ENCODE measurements at places on chromosomes 7 and 10.
A peak's percentile ranks its signal among the peaks of the same experiment; 100 is the strongest.

DNA sequence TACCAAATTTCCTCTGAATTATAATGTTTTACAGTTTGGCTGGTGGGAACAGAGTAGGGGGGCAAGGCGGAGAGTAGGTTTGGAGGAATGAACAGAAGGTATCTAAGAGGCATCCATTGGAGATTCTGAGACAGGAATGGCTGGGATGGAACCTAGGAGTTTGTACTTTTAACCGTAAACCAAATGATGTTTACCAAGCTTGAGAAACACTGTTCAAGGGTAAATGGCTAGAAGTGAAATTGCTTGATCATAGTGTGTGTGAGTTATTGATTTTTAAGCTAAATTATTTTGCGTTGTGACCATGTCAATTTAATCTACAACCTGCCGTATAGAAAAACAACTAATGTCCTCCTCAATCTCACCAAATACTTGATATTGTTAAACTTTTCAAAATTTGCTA is 306.4 kb upstream of the PHYHIPL start:
- DNase-seq, result no peak

- no peak for DNase-seq
These were observed 10.5 kb upstream of the ZNF212 start for GRCh38 chr7:149228831-149229471.

- DNase-seq, result peak; percentile 40
These were observed 64.8 kb upstream of the DNAJB6 start for GRCh38 chr7:157271991-157272324.

DNA sequence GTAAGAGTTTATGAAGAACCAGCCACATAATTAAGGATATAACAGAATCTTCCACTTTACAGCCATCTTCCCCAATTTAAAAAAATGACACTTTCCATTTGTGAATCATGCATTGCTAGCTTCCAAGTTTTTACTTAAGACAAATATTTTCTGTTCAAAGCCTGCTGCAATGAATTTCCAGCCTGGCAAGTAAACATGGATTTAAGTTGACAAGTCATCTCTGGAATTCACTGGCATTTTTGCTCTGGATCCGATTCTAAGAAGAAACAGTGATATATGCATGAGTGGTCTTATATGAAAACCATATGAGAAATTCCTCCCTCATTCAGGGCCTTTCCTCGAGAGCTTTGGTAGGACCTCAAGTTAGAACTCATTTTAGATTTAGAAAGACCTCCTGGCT is 116.1 kb upstream of the CDCA7L start:
- no peak for DNase-seq

GRCh38 chr7:87075671-87076404 is 16.4 kb upstream of the ELAPOR2 start:
- DNase-seq, result no peak

- no peak for DNase-seq
These were observed 165.3 kb downstream of the TRIL start for GRCh38 chr7:28792858-28793257.

- no peak for DNase-seq
These were observed 32.4 kb downstream of the NAPEPLD start for GRCh38 chr7:103116511-103116910.

- DNase-seq, result no peak
These were observed 49.5 kb downstream of the DIP2C start for GRCh38 chr10:639751-640672.

All from NCI-H1417 (cell line).